A549 treated with AZD2906 at 1 μM for 4 hours (cell line): ENCODE measurements at places on chromosomes 16 and 17. TPM values are rescaled to one million over a fixed set of nuclear protein-coding genes. Genes with fewer than 3 reads are reported as not detected.

MEFV gene
- 0.02 to 0.05 TPM (median 0.02 TPM) in 3 of 5 replicates, not detected in the others for total RNA-seq

CES5A gene
- total RNA-seq, result 0.03 TPM in 1 of 5 replicates, not detected in the others

TMEM220 gene
- 2.0 to 3.8 TPM (median 2.7 TPM) in 5 replicates for total RNA-seq

CDC6 gene
- 43.9 to 55.4 TPM (median 47.2 TPM) in 5 replicates for total RNA-seq

ADCY9 gene
- 6.9 to 7.9 TPM (median 7.3 TPM) in 5 replicates for total RNA-seq

MYH13 gene
- total RNA-seq, result 0.01 to 0.02 TPM (median 0.02 TPM) in 4 of 5 replicates, not detected in the other

NPIPB6 gene
- total RNA-seq, result 1.2 to 2.3 TPM (median 1.5 TPM) in 5 replicates

CMTM2 gene
- not detected in 5 replicates for total RNA-seq

NQO1 gene
- 2,280 to 2,539 TPM (median 2,373 TPM) in 5 replicates for total RNA-seq

NARF gene
- 47.9 to 55.8 TPM (median 52.9 TPM) in 5 replicates for total RNA-seq
